ENCODE measurements at places on chromosomes 2 and 18.

DNA sequence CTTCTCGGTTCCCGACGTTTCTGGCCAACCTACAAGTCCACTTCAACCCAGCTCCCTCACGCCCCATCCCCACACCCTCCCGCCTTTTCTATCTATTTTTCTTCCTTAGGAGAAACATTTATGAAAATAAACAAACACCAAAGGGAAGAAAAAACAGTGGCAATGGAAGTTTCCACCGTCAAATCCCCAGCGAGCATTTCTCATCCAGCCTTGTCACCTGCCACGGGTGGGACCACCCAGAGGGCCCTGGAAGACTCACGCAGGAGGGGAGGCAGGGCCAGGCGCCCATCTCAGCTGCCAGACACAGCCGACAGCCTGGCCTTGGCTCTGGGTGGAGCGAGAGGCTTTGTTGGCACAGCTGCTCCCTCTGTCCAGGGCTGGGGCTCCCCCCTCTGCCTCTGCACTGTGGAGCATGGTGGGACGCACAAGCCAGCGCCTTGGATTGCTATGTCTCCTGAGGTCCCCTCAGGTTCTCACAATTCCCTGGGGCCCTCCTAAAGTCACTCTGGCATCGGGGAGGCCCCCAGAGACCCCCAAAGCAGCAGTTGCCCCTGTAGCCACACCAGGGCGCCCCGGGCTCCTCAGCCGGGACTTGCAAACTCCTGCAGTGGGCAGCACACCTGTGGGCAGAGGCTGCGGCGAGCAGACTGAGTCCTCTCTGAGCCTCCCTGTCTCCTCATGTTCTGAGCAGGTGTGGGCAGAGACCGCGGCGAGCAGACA is 395.7 kb upstream of the SALL3 start:
- H3K27me3 ChIP-seq, result peaks cover 9% of the 10 kb centered on the region
- no peak overlapping the region for H3K4me3 ChIP-seq
- DNase-seq, result no peak
- H3K36me3 ChIP-seq, result no peaks in the 10 kb centered on the region
- no peak overlapping the region for H3K27ac ChIP-seq

GRCh38 chr2:81238462-81238861 is 933.9 kb upstream of the LRRTM1 start:
- H3K36me3 ChIP-seq, result no peaks in the 10 kb centered on the region
- H3K4me1 ChIP-seq, result peaks cover 8% of the 10 kb centered on the region
- no peak for DNase-seq
- no peak overlapping the region for H3K4me3 ChIP-seq
- no peak overlapping the region for H3K27ac ChIP-seq

DNA sequence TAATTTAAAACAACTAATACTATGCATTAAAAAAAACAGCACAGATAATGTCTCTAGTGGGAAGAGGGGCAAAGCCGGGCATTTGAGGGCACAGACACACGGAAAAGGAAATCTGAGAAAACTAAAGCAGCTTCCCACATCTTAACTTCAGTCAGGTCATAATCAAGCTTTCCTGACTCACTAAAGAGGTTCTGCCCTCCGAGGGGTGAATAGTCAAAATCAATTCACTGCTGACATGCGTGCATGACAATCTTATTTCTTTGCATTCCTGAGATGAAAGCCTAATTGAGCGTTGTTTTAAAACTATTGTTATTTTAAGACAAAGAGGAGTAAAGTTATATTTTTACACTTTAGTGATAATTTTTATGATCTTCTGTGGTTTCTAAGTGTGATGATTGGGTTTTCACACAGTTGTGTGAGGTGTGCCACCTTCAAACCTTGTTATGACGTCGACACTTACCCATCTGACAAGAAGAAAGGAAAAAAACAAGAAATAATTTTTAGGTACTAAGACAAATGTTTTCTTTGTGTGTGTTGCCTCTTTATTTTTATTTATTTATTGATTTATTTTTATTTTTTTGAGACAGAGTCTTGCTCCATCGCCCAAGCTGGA is 90.9 kb downstream of the GATA6 start:
- H3K4me1 ChIP-seq, result peaks cover 3% of the 10 kb centered on the region
- DNase-seq, result no peak
- no peak overlapping the region for H3K4me3 ChIP-seq
- peaks cover 6% of the 10 kb centered on the region for H3K27me3 ChIP-seq
- no peaks in the 10 kb centered on the region for H3K36me3 ChIP-seq

- no peaks in the 10 kb centered on the region for H3K36me3 ChIP-seq
- no peak for DNase-seq
- no peak overlapping the region for H3K27ac ChIP-seq
Observed at GRCh38 chr2:226411727-226412360, 387.8 kb downstream of the IRS1 start.

DNA sequence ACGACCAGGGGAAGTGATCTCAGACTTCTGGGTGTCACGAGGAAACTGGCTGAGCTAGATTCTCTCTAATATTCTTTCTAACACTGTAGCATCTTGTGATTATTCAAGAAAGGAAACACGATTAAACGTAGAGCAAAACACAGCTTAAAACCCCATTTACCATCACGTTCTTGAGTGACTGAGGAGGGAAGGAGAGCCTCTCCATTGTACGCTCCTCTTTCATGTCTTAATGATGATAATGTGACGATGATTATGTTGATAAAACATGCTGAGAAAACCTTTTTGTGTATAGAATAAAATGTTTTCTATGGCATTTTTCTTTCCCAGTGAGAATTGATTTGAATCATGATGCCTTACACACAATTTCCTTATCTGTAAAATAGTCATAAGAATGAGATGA is 705.6 kb upstream of the ID2 start:
- no peak for DNase-seq
- peaks cover 14% of the 10 kb centered on the region for H3K4me1 ChIP-seq
- no peak overlapping the region for H3K4me3 ChIP-seq
- H3K27me3 ChIP-seq, result peaks cover 2% of the 10 kb centered on the region
- no peaks in the 10 kb centered on the region for H3K36me3 ChIP-seq
- H3K27ac ChIP-seq, result no peak overlapping the region

GRCh38 chr2:8148260-8149006 is 533.4 kb upstream of the ID2 start:
- no peaks in the 10 kb centered on the region for H3K27me3 ChIP-seq
- no peaks in the 10 kb centered on the region for H3K36me3 ChIP-seq
- no peak for DNase-seq

DNA sequence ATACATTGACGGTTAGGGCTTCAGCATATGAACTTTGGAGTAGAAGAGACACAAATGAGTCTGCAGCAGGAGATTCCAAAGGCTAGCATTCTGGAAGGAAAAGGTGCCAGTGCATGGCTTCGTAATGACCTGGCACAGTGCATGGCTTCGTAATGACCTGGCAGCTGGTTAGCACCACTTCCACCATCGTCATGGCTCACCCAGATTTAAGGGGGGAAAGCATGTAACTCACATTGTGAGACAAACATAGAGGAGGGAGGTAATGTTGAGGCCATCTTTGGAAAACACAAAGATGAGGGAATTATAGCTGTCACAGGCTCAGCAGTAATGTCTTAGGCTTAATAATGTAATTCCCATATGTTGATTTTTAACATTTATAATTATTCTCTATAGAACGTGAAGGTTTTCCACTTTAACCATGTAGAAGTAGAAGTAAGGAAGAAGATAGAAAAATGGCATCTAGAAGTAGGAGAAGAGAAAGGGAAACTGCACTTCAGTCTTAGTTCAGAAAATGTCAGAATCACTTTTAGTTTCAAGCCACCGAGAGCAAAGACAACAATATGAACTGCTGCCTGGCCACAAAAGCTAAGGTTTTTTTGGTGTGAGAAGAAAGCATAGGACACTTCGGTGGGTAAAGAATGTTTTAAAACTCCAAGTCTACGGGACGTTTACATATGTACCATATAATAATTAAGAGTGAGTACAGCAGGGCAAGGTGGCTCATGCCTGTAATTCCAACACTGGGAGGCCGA is 6.8 kb upstream of the STK25 start:
- no peaks in the 10 kb centered on the region for H3K36me3 ChIP-seq
- peak overlapping the region; percentile 69 for H3K27ac ChIP-seq
- peaks cover 2% of the 10 kb centered on the region for H3K27me3 ChIP-seq
- no peak for DNase-seq
- H3K4me3 ChIP-seq, result no peak overlapping the region

DNA sequence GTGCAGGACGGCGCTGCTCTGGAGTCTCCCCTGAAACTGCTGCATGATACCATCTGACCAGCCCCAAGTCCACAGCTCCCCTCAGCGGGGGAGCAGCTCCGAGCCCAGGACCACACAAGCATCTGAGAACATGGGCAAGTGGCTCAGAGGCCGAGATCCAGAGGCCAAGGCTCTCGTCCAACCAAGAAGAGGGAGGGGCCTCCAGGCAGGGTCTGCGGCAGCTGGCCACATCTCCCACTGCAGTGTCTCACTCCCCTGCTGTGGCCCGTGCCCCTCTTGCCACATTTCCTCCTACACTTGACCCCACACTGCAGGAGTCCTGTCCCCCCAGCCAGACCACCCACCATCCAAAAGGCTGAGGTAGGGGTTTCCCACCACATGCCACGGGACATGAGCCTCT is 50.2 kb downstream of the TFCP2L1 start:
- H3K4me3 ChIP-seq, result no peak overlapping the region
- peaks cover 8% of the 10 kb centered on the region for H3K27me3 ChIP-seq
- DNase-seq, result no peak
- no peaks in the 10 kb centered on the region for H3K4me1 ChIP-seq
- no peaks in the 10 kb centered on the region for H3K36me3 ChIP-seq

DNA sequence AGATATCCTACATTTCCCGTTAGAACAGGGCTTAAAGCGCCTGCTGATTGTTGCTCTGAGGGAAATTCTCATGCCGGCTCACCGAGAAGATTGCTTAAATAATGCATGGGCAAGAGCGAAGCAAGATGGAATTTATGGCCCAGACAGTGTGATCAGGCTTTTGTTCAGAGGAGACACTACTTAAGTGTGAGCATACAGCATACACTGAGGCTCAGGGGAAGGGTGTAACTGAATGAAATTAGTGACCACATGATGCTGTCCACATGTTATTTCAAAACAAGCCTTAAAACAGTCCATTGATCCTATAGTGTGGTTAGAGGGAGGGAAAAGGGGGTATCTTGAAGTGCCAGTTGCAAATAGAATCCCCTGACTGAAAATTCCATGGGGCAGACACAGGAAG is 125.5 kb downstream of the RAPGEF4 start:
- peak overlapping the region; percentile 57 for H3K4me3 ChIP-seq
- no peaks in the 10 kb centered on the region for H3K27me3 ChIP-seq
- no peak for DNase-seq
- H3K36me3 ChIP-seq, result peaks cover 3% of the 10 kb centered on the region
- peaks cover 66% of the 10 kb centered on the region for H3K4me1 ChIP-seq

DNA sequence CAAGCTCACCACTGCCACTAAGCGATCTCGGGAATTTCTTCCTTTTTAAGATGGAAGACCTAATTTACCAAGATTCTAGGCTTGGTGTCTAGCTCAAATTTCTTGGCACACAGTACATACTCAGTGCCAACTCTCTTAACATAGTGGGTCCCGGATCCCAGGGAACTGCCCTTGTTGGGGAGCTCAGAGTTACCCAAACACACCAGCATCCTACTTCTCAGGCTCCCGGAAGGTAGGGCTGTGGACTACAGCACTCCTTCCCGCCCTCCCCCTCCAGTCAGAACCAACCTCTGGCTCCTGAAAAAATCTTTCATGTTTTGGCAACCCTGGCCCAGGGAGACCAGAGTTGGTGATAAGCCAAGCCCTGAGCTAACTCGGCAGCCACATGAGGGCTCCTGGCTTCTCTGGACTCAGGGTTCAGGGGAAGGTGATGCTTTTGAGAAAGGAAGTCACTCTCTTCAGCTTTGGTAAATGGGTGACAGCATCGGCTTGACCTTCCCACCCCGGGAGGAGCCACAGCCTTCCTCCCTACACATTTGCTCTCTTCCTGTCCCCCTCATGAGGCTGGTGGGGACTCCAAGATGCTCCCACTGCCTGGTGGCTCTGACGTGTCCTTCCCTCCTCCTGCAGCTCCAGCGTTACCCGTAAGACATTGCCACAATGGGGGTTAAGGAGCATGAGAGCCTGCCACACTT is 8.8 kb downstream of the ODC1 start:
- H3K4me3 ChIP-seq, result no peak overlapping the region
- H3K27me3 ChIP-seq, result no peaks in the 10 kb centered on the region
- H3K27ac ChIP-seq, result no peak overlapping the region

GRCh38 chr2:134838143-134838620 is at the start of gene ACMSD:
Gene ACMSD (plus strand): TSS chr2:134838616. CDS start chr2:134838683, 67 bp downstream.
- no peak within 1 kb of the TSS for H3K4me3 ChIP-seq
- peaks cover 7% of the 10 kb centered on the region for H3K4me1 ChIP-seq
- no peak for DNase-seq
- H3K36me3 ChIP-seq, result no peaks in the 10 kb centered on the region

GRCh38 chr2:18901242-18901641 is 311.9 kb upstream of the NT5C1B start:
- H3K4me3 ChIP-seq, result no peak overlapping the region
- DNase-seq, result no peak
- H3K36me3 ChIP-seq, result no peaks in the 10 kb centered on the region
- peaks cover 8% of the 10 kb centered on the region for H3K4me1 ChIP-seq
- H3K27me3 ChIP-seq, result peaks cover 3% of the 10 kb centered on the region

GRCh38 chr2:8593243-8593642 is 88.6 kb upstream of the ID2 start:
- H3K4me1 ChIP-seq, result peaks cover 35% of the 10 kb centered on the region
- no peaks in the 10 kb centered on the region for H3K36me3 ChIP-seq
- H3K4me3 ChIP-seq, result no peak overlapping the region
- H3K27ac ChIP-seq, result no peak overlapping the region
- no peak for DNase-seq
- H3K27me3 ChIP-seq, result no peaks in the 10 kb centered on the region

GRCh38 chr2:26249625-26250024 is 4.9 kb downstream of the HADHB start:
- no peak overlapping the region for H3K4me3 ChIP-seq
- peaks cover 20% of the 10 kb centered on the region for H3K4me1 ChIP-seq
- DNase-seq, result no peak
- no peaks in the 10 kb centered on the region for H3K27me3 ChIP-seq

GRCh38 chr2:26653207-26654060 is 12.3 kb upstream of the CIB4 start:
- no peaks in the 10 kb centered on the region for H3K27me3 ChIP-seq
- peak; percentile 33 for DNase-seq
- no peaks in the 10 kb centered on the region for H3K36me3 ChIP-seq
- H3K27ac ChIP-seq, result peak overlapping the region; percentile 11

GRCh38 chr2:200174433-200175216 is 131.9 kb upstream of the SPATS2L start:
- no peaks in the 10 kb centered on the region for H3K27me3 ChIP-seq
- DNase-seq, result no peak
- no peaks in the 10 kb centered on the region for H3K4me1 ChIP-seq
- no peak overlapping the region for H3K27ac ChIP-seq
- no peaks in the 10 kb centered on the region for H3K36me3 ChIP-seq
- no peak overlapping the region for H3K4me3 ChIP-seq

Measured in mesothelial cell of epicardium (in vitro differentiated cells).